ELR (cell line): ENCODE measurements at places on chromosomes 2 and 18.

GRCh38 chr2:104375206-104375605 lies 478.7 kb upstream of the POU3F3 start:
- no peak for DNase-seq

DNA sequence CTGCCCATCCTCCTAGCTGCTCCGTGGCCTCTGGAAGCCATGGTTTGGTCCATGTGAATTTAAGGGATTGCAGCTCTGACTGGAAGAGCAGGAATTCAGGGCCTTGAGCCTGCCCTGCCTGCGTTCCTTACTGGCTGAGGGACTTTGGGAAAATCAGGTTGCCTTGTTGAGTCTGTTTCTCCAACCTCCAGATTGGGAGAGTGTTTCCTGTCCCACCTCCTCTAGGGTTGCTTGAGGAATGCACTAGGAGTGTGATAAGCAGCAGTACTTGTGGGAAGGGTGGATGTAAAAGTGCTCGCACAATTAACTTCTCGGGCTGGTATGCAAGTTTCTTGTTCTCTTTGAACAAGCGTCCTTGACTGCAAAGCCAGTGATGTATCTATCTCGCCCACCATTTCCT lies 84.4 kb upstream of the YWHAQ start:
- no peak for DNase-seq

DNA sequence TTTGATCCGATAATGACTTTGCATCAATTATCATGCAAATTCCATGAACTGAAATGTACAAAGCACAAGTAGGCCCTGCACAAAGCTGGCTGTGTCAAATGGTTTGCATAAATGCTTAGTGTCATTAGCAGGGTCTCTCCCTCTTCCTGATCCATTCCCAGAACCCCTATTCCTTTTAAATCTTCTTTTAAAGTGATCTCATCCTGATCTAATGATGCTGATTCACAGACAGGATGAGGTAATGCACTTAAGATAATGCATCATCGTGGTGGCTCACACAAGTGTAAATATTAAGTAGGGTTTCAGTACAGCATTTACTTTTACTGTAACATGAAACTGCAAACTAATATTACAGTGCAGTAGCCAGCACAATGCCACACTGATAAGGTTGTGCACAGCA lies 304.8 kb upstream of the SOX11 start:
- DNase-seq, result no peak

DNA sequence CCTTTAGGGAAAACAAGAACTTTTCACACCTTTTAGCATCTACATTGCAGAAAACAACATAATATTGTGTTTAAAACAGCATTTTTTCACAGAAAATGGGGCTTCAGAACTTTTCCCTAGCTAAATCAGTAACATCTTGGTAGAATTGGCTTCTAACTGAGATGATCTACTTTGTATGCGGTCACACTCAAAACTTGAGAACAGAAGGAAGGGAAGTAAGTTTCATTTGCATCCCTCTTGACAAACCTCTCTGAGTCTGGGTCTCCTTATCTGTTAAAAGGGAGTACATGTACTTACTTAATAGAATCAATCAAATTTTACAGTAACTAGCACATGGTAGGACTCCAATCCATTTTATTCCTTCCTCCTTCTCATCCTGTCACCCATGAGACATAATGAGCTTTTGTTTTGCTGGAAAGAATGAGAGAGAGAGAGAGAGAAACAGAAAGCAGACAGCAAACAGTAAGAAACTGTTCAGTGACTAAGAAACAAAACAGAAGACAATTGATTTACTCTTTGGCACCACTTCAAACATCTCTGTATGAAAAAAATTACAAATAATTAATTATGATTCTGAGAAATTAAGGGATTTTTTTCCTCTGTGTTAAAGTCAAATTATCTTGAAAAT lies 387.3 kb downstream of the SATB2 start:
- peak; percentile 9 for DNase-seq

- DNase-seq, result peak; percentile 99
Measured at GRCh38 chr2:237291138-237291792, 122.7 kb downstream of the COL6A3 start.

DNA sequence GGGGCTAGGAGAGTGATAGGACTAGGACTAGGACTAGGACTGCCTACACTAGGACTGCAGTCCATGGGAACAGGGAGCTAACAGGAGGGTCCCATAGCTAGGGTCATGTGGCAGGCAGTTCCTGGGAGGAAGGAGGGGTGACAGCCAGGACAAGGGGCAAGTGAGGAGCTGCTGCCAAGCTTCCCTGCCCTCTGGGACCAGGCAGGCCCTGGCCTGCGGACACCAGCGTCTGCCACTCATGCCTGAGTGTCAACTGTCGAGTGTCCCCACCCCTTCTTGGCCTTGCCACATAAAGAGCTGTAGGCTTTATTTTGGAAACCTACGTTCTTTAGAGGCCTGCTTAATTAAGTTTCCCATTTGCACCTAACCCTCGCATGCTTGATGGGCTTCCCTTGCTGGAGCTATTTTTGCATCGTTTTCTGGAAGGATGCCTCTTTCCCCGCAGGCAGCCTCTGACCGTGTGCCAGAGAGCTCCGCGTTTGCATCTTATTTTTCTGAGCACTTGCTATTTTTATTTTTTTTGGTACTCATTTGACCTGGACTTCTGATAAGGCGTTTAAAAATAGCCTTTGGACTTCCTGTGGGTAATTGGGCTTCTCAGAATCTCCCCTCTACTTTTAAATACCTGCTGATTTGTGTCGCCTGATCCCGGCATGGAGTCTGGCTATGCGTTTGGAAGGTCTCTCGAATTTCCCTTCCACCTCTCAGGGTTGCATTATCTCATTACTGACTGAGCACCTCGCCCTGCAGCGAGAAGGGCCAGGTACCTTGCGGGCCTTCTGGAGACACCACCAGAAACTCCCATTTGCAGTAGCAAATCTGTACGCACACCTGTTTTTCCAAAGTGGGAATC lies 66.4 kb downstream of the SH3RF3 start:
- no peak for DNase-seq

GRCh38 chr2:218360453-218360852 lies 3.8 kb downstream of the CATIP start:
- no peak for DNase-seq

GRCh38 chr18:26764586-26764985 lies 100.9 kb downstream of the AQP4 start:
- no peak for DNase-seq

GRCh38 chr18:62387257-62387656 lies 62.1 kb downstream of the TNFRSF11A start:
- no peak for DNase-seq

- no peak for DNase-seq
Measured at GRCh38 chr2:7971841-7972240, 710.0 kb upstream of the ID2 start.

DNA sequence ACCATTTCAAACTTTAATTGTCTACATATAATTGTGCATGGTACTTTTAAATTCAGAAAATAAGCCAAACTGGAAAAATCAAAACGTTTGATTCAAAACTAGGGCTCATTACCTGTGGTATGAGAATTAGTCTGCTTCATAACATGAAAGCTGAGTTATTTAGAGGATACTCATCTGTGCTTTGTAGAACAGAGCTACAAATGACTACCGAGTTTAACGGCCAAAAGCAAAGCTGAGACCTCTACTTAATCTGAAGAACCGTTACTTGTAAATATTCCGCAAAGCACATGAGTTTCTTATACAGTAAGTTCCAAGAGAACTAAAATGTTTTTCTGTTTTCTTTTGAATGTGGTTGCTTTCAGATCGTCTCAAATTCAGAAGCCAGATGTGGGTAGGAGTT lies 123.7 kb upstream of the SMAD7 start:
- DNase-seq, result no peak

GRCh38 chr2:111169268-111169667 lies 48.6 kb downstream of the BCL2L11 start:
- DNase-seq, result no peak

DNA sequence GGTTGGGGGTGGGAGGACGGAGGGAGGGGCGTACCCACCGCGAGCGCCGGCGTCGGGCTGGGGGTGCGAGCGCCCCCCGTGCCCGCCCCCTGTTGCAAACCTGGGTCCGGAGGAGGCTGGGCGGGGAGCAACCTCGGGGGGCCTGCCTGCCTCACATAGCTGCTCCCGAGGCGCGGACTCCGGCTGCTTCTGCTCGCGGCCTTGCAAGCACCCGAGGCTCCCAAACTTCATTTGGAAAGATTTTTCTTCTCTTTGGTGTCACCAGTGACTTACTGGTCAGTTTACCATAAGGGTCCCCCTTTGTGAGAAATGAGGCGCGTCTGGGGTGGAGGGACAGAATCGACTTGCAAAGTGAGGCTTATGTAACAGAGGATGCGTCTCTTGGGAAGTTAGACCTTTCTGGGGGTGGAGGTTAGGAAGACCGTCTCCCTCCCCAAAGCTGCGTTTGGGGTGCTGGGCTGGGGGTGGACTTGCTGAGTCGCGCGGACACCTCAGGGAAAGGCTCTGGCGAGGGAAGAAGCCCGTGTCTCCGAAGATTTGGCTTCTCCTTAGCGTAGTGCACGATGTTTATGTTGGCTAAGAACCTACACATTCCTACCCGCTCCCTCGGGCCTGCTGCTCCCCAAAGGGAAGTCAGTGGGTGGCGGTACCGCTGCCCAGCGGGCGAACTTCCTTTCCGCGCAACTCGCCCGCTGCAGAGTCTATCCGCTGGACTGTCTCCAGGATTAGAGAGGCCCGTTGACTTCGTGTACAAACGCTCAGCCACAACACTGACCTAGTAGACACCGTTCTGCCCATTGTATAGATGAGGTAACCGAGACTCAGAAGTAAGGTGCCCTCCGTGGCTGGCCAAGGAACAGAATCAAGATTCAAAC lies 559 bp downstream of the TMEM37 start:
- peak; percentile 17 for DNase-seq

DNA sequence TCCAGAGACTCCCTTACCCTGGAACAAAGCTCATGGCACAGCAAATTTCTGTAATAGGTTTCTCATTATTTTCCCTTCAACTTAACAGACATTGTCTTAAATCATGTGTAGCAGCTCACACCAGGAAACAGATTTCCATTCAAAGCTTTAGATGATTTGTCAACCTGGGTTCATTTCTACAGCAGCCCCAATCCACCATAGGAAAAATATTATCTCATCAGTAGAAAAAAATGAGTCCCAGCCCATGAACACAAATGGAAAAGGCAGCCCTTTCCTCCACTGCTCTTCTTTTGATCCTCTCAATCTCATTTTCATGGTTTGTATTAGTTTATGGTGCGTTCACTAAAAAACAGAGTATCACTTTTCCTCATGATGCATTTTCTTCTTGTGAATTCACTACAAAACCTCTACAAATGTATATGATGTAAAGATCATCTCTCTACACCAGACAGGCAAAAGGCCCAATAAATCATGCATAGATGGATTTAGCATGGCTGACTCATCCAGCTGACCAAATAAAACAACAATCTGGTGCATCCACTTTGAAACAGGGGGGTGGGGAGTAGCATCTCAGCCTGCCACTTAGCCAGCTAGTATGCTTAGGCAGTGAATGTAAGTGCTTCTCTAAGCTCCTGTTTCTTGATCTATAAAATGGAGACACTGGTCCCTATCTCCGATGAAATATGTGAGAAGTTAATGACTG lies 78.6 kb downstream of the SATB2 start:
- peak; percentile 77 for DNase-seq

DNA sequence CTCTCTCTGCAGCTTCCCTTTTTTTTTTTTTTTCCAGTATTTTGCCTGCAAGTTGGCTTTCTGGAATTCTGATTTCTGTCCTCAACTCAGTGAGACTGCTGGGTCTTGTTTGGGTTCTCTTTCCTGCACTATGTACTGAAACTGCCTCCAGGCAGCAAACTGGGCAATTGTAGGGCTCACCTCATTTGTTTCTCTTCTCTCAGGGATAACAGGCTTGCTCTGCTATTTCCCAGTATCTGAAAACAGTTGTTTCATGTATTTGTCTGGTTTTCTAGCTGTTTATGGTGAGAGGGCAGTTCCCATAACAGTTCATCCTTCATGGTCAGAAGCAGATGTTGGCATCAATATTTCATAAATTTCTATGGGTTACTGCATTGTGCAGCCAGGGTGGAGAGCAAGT lies 206.0 kb downstream of the CYRIA start:
- DNase-seq, result no peak

GRCh38 chr2:178819992-178820391 lies 12.8 kb upstream of the TTN start:
- no peak for DNase-seq

- no peak for DNase-seq
Measured at GRCh38 chr2:218033208-218033589, 30.4 kb upstream of the TNS1 start.

DNA sequence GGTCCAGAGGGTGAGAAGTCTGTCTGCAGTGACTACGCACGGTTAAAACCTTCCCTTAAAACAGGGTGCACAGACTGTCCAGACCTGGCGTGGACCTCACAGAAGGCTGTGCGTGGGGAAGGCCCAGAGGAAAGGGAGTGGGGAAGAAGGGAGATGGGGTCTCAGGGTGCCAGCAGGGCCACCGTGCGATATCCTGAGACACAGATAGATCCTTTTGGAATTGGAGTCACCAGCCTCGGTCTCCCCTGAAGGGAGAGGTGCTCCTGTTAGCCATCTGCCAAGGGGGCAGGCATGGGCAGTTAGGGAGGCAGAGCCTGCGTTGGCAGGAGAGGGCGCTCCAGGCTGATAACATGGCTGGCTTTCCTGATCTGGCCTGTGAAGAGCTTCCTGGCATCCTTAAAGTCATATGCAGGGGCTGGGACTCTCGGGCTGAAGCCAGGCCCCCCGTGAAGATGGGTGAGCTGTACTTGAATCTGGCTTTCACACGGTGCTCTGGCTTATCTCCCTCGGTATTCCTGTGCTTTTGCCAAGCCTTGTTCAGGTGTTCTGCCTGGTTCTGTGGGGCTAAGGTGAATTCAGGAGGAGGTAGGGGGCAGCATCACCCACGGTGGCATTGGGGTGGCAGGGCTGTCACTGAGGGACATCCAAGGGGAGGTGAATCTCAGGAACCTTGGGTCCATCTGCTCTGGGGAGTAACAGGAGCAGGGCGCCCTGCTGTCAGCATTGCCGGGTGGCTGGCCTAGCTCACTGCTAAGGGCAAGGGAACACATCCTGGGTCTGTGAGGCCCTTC lies 107.2 kb upstream of the SMAD2 start:
- no peak for DNase-seq

GRCh38 chr2:196404276-196404675 lies 232.9 kb upstream of the STK17B start:
- DNase-seq, result peak; percentile 42

DNA sequence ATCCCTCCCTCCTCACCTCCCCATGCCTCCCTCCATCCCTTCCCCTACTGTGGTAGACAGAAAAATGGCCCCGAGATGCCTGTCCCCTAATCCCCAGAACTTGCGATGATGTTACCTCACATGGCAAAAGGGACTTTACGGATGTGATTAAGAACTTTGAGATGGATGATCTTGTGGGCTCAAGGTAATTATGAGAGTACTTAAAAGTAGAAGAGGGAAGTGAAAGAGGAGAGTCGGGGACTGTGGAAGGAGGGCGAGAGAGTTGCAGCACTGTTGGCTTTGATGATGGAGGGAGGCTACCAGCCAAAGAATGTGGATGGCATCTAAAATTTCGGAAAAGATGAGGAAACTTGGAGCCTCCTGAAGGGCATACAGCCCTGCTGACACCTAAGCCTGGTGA lies 66.5 kb downstream of the AGAP1 start:
- DNase-seq, result no peak

DNA sequence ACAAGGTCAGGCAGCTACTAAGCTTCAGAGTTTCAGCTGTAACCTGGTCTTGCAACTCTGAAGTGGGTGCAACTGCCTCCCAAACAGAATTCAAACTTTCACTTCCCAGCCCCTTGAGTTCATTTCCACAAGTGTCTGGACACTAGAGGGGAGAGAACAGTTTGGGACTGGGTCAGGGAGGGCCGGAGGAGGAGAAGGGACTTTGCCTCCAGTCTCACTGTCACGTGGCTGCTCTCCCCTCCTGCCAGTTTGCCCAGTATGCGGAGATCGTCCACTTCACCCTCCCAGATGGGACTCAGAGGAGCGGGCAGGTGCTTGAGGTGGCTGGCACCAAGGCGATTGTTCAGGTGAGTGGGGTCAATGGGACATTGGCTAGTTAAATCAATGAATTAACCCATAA lies 20.6 kb upstream of the ANKRD53 start:
- DNase-seq, result no peak
